ENCODE measurements at places on chromosomes 11 and 22.

GRCh38 chr11:89436071-89436470 is 55.1 kb downstream of the NOX4 start:
- DNase-seq = no peak

GRCh38 chr22:23264610-23265367 is 84.5 kb downstream of the BCR start:
- no peak for DNase-seq

DNA sequence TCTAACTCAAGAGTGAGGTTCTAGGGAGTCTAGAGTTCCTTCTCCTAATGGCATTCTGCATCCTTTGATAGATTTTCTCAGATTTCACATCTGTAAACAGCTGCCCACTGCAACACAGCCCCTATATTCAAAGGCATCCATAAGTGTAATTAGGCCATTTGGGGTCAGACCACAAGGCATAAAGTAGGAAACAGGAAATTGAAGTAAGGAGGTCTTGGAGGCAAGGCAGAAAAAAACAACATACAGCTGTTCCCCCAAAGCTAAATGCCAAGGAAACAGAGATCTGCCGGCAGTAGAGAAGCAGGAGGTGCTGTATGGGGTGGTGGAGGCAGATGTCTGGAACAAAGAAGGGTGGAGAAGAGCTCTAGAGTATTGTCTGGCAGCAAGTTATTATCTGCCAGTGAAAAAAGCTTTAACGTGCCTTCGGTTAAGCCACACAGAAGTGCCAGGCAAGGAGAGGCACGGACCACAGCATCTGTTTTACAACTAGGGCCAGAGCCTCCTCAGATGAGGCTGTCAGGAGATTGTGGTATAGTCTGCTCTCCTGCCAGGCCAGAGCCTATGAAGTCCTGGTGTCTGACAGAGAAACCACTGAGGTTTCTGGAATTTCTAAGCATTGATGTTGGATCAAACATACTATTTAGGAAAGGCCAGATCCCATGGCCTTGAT is 100.2 kb upstream of the CHRM4 start:
- DNase-seq = no peak

GRCh38 chr11:101096036-101096704 is 33.4 kb downstream of the PGR start:
- DNase-seq = no peak

DNA sequence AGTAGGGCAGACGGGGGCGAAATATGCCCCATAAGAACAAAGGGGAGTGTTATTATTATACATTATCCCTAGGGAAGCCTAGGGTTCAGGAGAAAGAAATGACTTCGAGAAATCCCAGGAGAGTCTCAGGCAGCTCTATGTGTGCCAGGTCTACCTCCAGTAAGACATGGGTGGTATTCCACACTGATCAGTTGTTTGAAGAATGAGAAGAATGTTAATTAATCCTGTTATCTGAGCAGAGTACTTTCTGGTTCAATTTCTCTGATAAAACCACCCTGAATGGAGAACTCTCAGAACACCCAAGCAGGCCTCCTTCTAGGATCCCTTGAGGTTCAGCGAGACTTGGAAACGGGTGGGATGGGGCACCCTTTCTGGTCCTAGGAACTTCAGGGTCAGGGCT is 46.2 kb downstream of the PRR5L start:
- no peak for DNase-seq

GRCh38 chr11:6405052-6405667 is 13.7 kb downstream of the APBB1 start:
- DNase-seq = no peak

- DNase-seq = no peak
Measured at GRCh38 chr11:125621995-125622394, 3.0 kb upstream of the CHEK1 start.

DNA sequence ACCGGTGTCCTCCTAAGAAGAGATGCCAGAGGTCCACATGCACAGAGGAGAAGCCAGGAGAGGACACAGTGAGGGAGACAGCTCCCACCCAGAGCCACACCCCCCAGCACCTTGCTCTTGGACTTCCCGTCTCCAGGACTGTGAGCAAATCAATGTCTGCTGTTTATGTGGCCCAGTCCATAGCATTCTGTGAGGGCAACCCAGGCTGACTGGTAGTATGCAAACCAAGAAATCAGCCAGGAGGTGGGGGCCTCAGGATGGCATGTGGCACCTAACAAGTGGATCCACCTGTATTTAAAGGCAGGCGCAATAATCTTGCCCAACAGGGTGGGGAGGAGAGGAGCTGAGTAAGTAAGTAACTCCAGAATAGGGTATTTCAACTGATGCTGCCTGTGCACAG is 136.4 kb downstream of the BRD1 start:
- no peak for DNase-seq

DNA sequence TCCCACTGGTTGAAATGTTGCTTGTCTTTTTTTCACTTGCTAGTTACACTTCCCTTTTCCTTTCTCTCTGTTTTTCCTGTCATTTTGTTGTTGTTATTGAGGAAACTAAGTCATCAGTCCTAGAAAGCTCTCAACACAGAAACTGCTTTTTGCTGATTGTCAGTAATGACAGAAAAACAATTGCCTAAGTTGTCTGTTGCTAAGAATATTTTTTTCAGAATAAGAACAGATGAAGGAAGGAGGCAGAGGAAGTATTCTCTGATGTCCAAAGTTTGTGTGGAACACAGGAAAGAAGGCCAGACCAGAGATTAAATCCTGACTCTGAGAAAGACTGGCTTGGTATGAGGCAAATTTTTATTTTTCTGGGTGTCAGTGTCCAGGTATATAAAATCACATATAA is 163.3 kb downstream of the CASP12 start:
- DNase-seq = no peak

DNA sequence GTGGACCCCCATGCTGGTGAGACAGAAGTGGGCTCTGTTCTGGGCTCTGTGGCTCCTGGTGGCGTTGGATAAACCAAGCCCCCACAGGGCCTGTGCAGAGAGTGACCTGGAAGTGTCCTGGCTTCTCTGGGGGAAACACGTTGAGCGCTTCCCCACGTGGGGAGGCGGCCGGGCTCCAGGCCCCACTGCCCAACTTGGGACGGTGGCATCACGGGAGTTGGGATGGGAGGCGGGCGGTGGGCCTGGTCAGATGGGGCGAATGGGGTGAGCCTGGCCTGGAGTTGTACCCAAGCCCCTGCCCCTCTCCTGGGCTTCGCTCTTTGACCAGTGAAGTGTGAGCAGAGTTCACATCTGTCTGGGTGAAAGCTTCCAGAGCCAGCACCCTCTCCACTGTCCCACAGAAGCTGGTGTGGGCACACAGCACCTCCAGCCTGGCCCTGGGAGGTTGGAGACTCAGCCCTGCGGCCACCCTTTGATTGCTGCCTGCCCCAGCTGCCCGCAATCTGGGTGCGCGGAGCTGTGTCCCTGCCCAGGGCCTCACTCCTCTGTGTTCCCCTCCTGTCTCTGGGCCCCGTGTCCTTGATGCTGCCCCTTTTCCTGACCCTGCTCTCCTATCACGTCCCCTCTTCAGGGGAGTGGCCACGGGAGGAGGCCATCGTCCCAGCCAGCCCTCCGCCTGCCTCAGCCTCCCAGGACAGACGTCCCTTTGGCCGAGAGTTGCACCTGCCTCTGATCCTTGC is 14.2 kb downstream of the BRSK2 start:
- DNase-seq = no peak

GRCh38 chr11:112801025-112801816 is 160.0 kb upstream of the NCAM1 start:
- DNase-seq = no peak

GRCh38 chr11:119774172-119774763 is 45.3 kb upstream of the NECTIN1 start:
- no peak for DNase-seq

GRCh38 chr11:133829566-133829965 is 15.7 kb downstream of the SPATA19 start:
- no peak for DNase-seq

DNA sequence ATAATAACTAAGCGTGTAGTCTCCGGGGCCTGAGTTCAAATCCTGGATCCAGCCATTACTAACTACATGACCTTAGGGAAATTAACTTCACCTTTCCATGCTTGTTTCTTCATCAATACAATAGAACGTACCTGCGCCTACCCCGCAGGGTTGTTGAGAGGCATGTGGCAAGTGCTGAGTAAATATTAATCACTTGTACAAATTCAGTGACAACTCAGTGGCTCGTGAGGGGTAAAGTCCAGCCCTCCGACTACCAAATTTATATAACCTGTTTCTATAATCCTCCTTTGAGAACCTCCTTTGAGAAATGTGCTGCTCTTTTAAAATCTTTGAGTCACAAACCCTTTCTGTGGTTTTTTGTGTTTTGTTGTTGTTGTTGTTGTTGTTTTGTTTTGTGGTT is 49.8 kb downstream of the FEZ1 start:
- no peak for DNase-seq

DNA sequence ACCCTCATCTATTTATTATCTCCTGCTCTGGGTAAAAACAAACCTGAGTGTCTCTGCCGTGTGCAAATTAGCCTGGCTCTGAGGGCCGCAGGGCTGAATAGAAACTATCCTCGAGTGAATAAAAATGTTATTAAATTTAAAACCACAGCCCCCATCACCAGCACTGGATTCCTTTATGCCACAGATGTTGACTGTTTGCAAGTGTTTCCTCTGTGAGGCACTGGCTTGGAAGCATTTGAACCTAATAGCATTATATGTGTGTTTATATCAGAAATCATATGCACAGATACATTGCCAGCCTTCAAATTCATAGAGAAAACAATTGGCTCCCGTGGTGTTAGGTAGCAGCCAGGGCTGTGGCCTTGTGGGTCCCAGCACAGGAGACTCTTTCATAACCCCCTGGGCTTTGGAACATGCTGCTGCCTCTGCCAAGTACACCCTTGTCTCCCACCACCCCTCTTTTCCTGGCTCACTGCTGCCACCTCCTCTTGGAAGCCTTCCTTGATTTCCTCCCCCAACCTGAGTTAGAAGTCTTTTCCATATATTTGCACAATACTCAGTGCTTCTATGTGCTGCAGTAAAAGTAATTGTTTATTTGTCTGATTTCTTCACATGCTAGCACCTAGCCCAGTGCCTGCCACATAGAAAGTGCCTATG is 294.4 kb downstream of the DDX10 start:
- no peak for DNase-seq

DNA sequence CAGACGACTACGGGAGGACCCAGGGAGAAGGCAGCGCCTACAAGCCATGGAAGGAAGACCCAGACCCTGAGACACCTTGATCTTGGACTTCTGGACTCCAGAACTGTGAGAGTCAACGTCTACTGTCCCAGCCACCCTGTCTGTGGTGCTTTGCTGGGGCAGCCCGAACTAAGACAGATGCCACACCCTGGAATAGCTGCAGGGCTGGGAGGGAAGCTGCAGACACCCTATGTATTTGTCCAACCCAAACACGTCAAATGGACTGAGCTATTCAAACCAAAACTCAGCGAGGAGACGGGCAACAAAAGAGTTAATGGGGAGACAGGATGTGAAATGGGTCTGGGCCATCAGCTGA is 169.3 kb downstream of the CTTN start:
- DNase-seq = no peak

GRCh38 chr22:47123827-47124442 is 361.5 kb downstream of the TBC1D22A start:
- no peak for DNase-seq

DNA sequence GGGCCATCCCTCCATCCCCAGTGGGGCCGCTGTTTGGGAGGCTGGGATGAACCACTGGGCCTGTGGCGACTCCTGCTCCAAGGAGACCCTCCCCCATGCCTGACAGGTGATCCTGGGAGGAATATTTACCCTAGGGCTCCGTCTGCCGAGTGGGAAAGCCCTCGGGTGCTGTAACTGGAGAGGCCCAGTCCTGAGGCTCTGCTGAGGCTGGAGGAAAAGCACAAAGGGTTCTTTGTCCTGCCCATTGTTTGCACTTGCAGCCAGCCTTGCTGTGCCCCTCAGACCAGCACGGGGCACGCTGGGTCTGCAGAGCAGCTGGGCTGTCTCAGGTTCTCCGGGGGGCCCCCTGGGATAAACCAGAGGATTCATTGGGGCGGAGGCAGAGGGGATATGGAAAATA is 321.1 kb downstream of the MN1 start:
- no peak for DNase-seq

GRCh38 chr22:39656495-39657490 is 86.2 kb downstream of the CACNA1I start:
- DNase-seq = no peak

- no peak for DNase-seq
Measured at GRCh38 chr22:18071968-18072310, 5.9 kb upstream of the PEX26 start.

DNA sequence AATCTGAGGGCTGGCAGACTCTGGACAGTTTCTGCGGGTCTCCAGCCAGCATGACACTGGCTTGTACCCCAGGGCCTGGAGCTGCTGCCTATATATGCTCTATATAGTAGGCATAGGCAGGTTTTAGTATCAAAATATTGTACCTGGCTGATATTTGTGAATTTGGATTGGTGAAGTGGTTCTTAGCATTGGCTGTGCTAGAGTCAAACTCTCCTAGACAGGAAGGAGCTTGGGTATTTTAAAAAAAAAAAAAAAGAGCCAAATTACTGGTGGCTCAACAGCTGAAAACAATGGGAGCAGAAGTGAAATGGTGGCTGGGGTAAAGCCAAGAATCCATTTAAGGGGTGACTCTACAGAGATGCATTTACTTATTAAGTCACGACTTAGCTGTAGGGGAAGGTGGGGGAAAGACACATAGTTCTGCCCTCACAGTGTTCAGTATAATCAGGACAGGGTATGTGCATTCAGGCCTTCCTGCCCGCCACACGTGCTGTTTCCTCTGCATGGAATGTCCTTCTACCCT is 11.0 kb upstream of the MTFP1 start:
- DNase-seq = no peak

DNA sequence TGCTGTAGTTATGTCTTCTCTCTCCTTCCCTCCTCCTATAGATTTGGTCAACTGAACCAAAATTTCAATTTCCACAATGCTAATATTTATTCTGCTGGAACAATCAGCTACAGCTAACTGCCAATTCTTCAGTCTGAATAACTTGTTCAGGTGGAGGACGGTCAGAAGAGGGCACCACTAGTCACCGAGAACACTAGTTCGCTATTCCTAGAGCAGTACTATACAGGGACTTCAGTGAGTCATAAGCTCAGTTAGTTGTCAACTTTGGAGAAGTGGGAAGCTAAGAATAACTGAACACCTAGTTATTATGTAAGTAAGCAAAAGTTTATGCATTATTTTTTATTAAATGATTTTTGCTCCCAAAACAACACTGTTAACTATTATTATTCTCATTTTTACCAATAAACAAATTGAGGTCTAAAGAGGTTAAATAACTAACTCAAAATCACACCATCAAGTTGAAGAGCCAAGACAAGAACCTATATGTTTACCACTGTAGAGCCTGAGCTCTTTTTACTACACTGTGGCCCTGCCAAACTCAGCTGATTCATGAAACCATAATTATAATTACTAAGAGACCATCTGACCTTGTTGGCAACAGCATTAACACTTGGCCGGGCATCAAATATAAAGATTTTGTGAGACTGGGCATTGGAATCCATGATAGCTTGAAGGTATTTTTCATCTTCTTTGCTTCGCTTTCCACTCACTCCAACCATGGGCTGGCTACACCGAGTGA is 59.0 kb downstream of the CEP57 start:
- no peak for DNase-seq

GRCh38 chr22:23237201-23237798 is 57.0 kb downstream of the BCR start:
- no peak for DNase-seq

Measured in stimulated activated CD8-positive, alpha-beta memory T cell treated with anti-CD3 and anti-CD28 coated beads, Interleukin-2, amount 100 ng/mL, for 1 hour (primary cell).